ENCODE measurements at places on chromosomes 7 and 10. TPM values are rescaled to one million over a fixed set of nuclear protein-coding genes. Genes with fewer than 3 reads are reported as not detected.

GRCh38 chr10:132464256-132465192 lies 67.5 kb downstream of the PWWP2B start:
- DNase-seq, result peak; percentile 81

DNA sequence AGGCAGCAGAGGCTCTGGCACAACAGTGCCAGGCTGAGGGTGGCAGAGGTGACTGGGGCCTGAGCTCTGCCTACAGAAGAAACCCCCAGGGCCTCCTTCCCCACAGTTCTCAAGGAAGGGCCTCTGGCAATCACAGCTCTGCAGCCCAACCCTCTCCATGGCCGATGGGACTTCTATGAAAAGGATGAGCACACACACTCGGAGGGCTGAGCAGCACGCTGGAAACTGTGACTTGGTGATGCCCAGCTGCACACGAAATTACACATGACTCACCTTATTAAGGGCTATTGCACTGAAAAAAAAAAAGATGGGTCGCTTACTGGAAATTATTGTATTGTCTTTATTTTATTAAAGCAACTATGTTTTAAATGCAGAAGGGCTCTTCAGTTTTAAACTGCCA lies 42.9 kb upstream of the LRRC18 start:
- no peak for DNase-seq

GRCh38 chr10:85651497-85651882 lies 715.1 kb downstream of the GRID1 start:
- no peak for DNase-seq

GRCh38 chr10:75228834-75229233 lies 6.9 kb downstream of the COMTD1 start:
- DNase-seq, result no peak

DNA sequence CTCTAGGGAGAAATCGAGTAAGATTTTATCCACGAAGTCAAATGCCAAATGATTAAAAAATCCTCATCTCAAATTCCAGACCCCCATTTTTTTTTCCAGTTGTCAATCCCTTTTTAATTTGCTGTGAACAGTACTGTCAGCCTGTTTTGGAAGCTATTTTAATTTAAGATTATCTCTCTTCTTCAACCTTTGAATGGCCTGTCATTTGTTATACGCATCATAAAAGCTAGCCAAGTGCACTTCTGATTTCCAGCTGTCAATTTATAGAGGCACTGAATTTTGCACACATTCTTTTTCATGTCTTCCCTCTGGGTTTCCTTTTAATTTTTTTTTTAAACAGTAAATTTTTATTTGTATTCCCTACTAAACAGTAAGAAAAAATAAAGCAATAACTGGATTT lies 336.4 kb upstream of the HGF start:
- DNase-seq, result no peak

DNA sequence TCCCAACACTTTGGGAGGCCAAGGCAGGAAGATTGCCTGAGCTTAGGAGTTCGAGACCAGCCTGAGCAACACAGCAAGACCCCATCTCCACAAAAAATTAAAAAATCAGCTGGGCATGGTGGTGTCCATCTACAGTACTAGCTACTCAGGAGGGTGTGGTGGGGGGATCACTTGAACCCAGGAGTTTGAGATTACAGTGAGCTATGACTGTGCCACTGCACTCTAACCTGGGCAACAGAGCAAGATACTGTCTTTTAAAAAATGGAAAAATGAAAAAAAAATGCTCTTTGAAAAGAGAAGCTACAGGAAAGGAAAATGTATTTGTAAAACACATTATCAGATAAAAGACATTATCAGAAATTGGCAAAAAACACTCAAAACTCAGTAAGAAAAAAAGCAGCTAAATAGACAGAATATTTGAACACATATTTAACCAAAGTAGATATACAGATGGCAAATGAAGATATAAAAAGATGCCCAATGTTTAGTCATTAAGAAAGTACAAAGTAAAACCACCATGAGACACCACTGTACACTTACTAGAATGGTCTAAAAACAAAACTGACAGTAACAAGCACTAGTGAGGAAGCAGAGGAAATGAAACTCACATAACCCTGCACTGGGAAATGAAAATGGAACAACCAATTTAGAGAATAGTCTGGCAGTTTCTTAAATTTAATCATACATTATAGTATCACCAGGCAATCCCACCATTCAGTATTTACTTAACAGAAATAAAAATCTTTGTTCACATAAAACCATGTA lies 40.5 kb downstream of the NRBF2 start:
- no peak for DNase-seq

DNA sequence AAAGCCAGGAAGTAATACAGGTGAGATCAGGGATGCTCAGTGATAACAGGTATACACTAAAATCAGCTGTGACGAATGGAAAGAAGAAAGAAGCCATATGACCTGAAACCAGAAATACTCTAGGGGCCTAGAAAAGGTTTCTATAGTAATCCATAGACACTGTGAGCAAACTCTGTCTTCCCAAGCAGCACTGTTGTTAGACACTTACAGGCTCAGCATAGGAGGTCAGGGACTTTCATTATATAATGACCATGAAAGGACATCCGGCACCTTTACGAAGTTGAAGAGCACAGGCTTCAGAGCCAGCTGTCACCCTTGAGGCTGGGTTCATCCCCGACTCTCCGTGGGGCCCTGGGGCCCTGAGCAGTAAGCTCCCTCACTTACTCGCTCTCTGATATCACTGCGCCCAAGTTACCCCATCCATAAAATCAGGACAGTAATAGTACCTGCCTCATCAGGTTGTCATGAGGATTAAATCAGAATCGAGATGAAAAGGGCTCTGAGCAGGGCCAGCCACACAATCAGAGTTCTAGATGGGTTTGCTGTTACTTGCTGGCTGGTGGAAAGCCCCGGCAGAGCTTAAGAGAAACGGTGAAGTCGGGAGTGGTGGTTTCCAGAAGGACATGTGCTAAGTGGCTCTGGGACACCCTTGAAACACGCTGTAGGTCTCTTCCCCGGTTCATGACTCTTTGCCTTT lies 79.5 kb downstream of the ITIH5 start:
- DNase-seq, result no peak

DNA sequence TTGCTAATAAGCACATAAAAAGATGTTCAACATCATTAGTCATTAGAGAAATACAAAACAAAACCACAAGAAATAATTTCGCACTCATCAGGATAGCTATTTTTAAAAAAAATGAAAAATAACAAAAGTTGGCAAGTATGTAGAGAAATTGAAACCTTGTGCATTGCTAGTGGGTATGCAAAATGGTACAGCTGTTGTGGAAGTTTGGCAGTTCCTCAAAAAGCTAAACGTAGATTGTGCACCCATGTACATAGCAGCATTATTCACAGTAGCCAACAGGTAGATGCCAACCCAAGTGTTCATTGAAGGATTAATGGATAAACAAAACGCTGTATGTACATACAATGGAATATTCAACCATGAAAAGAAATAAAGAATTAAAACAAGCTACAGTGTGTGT lies 35.3 kb upstream of the STARD3NL start:
- no peak for DNase-seq

- no peak for DNase-seq
Measured at GRCh38 chr7:147700702-147701101, 889.9 kb upstream of the C7orf33 start.

GRCh38 chr7:156907656-156908055 lies 14.7 kb upstream of the LMBR1 start:
- DNase-seq, result no peak

DNA sequence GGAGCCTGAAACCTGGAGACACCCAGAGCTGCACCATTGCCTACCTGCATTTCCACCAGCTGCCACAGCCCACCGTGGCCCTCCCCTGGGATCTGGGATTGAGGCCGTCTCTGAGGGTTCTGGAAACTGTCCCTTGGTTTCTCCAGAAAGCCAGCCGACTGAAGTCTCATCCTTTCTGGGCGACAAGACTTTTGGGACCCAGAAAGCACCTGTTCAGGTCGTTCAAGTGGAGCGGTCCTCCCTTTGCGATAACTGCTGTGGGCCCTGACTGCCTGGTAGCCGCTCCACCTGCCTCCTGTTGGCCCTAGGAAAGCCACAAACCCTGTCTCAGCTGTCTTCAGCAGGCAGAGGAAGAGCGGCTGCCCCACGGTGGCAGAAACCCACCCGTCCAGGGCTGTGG lies 346.0 kb upstream of the MKI67 start:
- no peak for DNase-seq

GRCh38 chr10:84118395-84119006 lies 20.8 kb upstream of the GHITM start:
- DNase-seq, result no peak

DNA sequence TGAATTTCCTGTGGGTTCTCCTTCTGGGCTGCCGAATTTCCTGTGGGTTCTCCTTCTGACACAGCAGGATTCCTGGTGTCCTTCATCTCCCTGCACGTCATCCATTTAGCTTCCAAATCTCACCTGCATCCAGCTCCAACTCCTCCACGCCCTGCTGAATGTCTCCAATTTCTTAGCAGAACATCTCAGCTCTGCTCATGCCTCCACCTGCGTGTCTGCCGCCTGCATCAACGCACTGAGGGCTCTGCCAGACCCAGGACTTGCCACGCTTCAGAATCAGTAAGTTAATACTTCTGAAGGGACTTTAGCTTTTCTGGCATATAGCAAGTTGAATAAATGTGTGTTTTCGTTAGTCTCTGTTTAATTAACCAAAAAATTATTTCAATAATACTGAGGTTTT lies 31.1 kb upstream of the VIPR2 start:
- DNase-seq, result no peak

DNA sequence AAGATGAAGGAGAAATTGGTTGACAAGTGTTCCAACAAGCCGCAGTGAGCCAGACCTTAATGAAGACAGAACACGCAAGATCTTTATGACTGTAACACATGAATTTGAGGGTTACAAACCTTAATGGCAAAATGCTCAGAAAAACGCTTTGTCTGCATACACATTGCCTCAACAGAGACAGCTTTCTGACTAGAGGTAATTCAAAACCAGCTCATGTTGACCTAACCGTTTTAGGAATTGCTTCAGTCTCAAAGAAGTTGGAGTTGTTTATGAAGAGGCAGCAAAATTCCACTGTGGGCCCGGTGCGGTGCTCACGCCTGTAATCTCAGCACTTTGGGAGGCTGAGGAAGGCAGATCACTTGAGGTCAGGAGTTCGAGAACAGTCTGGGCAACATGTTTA lies 2.2 kb upstream of the GTF2I start:
- DNase-seq, result no peak

DNA sequence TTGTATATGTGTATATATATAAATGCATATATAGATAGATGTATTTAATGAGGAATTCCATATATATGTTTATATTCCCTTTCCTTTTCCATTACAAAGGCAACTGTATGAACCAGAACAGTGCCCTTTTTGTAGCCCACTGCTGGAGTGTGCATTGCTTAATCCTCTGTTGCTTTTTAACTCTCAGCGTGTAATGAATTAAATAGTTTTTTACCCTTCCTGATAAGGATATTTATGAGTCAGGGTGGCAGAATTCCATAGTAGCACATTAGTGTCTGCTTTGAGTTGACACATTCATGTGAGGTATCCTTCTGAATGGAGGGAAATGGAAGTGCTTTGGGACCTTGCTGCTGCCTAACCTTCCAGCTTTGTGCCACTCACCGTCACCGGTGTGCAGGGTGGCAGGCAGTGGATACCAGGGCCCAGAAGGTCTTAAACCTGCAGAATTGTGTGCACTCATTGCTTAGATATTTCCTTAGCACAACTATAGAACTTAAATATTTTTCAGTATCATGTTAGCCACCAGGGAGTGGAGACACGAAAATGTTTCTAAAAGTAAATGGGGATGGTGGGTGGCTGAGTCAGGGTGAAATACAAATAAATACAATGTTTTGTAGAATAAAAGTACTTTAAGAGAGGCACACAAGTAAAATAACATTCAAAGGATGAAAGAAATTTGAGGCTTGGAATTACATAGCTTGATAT lies 117.9 kb downstream of the SND1 start:
- DNase-seq, result no peak

DNA sequence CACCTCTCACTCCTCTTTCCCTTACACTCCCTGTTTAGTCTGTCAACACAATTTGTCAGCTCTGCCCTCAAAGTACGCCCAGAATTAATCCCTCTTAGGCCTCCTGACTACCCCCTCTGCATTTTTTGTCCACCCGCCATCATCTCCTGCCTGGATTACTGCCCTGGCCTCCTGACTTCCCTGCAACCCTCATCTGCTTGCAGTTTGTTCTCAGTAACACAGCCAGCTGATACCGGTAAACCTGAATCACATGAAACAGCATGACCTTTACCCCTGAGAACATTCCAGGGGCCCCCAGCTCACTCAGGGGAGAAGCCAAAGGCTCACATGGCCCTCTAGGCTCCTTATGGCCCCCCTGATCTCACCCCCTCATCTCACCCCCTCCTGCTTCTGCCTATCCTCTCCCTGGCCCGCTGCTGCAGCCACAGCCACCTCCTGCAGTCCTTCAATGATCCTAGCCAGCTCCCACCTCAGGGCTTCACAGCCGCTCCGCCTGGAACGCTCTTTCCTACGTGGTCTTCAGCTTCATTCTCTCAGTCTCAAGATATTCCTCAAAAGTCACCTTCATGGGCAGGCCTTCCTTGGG lies 8.9 kb downstream of the C10orf53 start:
- no peak for DNase-seq

DNA sequence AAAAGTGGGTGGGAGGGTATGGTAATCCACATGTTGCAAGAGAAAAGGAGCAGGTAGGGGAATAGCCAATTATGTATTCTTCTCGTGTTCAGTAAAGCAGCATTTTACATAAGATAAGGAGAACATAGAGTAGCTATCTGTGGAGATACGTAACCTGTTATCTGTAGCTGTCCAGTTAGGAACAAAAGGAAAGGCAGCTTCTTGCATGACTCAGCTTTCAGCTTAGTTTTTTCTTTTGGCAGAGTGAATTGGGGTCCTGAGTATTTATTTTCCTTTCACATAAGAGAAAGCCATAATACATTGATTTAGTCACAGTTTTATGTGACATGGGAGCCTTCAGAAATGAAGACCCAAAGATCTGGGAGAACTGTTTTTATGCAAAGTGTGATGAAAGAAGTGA lies 116.7 kb upstream of the IMMP2L start:
- DNase-seq, result no peak

DNA sequence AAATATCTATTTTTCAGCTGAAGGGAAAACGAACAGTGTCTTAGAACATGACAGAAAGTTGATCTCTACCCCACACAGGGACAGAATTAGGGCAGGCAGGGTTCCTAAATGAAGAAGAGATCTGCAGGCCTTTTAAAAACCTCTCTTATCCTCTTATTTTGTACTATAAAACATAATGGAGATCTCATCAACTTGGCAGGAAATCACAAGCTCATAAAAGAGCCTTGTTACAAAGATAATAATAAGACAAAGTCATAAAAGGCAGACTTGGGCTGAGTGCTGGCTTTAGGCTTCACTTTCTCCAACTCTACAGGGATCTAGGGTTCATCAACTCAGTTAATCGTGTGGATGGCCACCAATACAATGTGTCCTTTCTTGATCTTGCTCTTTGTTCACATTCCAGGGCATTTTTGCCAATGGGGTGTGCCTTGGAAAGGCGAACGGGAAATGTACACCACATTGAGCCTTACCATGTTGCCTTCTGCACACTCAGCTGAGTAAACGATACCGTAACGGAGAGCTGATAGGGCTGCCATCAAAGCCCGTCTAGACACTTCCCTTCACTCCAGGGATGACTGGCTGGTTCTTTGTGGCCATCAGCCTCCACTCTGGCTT lies 7.1 kb upstream of the TEX36 start:
- DNase-seq, result no peak

The SEC61G gene
- 81.0 TPM for total RNA-seq

The SPDYE11 gene
- not detected for total RNA-seq

The ZNF485 gene
- total RNA-seq, result 1.9 TPM

The SH2D4B gene
- total RNA-seq, result not detected

The CYP3A7 gene
- not detected for total RNA-seq

The NIPSNAP2 gene
- 184 TPM for total RNA-seq

The LRRD1 gene
- not detected for total RNA-seq

The CCAR1 gene
- total RNA-seq, result 25.3 TPM

The ZDHHC4 gene
- total RNA-seq, result 43.1 TPM

The CDHR1 gene
- total RNA-seq, result not detected

The TACR2 gene
- total RNA-seq, result 0.22 TPM

The DYNC1I1 gene
- 46.4 TPM for total RNA-seq

All from heart left ventricle (tissue), 16 donors.